ENCODE measurements at places on chromosomes 1 and 21.

DNA sequence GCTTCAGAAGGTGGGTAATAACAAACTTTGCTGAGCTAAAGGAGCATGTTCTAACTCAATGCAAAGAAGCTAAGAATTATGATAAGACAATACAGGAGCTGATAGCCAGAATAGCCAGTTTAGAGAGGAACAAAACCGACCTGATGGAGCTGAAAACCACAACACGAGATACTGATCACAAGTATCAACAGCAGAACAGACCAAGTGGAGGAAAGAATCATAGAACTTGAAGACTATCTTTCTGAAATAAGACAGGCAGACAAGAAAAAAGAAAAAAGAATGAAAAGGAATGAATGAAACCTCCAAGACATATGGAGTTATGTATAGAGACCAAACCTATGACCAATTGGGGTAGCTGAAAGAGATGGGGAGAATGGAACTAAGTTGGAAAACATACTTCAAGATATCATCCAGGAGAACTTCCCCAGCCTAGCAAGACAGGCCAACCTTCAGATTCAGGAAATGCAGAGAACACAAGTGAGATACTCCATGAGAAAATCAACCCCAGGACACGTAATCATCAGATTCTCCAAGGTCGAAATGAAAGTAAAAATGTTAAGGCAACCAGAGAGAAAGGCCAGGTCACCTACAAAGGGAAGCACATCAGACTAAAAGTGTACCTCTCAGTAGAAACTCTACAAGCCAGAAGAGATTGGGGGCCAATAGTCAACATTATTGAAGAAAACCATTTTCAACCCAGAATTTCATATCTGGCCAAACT lies 20.5 kb downstream of the CD84 start:
- no peak for DNase-seq

GRCh38 chr1:117059334-117059677 lies 820 bp upstream of the TTF2 start:
- no peak for DNase-seq

GRCh38 chr1:226736001-226736907 lies 2.8 kb downstream of the ITPKB start:
- no peak for DNase-seq

DNA sequence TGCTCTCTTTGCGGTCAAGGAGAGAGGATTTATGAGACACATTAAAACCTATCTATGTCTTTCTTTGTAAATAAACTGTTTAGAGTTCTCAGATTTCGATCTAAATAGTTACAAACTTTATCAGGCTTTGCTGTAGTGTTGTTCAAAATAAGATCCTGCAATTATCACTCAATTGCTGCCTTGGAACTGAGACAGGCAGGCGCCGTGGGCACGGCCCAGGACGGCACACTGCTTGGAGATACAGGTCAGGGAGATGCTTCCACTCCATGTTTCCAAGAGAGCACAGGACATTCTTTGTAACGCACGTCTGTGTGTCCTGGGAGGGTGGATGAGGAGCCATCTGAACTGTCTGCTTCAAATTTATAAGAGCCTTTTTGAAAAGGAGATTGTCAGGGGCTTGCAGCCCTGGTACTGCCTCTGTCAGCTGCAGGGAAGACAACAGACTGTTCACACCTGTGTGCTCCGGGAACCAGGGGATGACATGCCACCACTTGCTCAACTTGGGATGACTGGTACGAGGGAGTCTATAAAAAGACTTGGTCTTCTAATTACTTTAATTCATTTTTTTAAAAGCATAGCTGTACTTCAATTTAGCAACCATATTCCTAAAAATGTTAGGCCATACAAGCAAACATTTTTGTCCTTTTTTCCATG lies 472.9 kb upstream of the RUNX1 start:
- no peak for DNase-seq

DNA sequence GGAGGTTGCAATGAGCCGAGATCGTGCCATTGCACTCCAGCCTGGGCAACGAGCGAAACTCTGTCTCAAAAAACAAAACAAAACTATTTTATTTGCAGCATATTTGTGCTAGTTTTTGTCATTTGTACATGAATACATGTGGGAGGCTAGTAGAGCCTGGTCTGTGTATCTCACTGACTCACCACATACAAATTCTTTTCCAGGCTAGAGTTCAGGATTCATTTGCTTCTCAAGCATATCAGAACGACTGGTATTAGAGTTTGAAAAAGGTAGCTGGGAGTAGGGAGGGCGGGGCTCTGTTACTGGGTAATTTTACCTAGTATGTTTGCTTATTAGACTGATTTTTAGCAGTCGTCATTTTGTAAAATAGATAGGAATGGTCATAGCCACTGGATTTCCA lies 4.5 kb upstream of the TOR3A start:
- peak; percentile 58 for DNase-seq

Data from AG10803 (cell line).